ENCODE measurements at places on chromosomes 13 and 19.

DNA sequence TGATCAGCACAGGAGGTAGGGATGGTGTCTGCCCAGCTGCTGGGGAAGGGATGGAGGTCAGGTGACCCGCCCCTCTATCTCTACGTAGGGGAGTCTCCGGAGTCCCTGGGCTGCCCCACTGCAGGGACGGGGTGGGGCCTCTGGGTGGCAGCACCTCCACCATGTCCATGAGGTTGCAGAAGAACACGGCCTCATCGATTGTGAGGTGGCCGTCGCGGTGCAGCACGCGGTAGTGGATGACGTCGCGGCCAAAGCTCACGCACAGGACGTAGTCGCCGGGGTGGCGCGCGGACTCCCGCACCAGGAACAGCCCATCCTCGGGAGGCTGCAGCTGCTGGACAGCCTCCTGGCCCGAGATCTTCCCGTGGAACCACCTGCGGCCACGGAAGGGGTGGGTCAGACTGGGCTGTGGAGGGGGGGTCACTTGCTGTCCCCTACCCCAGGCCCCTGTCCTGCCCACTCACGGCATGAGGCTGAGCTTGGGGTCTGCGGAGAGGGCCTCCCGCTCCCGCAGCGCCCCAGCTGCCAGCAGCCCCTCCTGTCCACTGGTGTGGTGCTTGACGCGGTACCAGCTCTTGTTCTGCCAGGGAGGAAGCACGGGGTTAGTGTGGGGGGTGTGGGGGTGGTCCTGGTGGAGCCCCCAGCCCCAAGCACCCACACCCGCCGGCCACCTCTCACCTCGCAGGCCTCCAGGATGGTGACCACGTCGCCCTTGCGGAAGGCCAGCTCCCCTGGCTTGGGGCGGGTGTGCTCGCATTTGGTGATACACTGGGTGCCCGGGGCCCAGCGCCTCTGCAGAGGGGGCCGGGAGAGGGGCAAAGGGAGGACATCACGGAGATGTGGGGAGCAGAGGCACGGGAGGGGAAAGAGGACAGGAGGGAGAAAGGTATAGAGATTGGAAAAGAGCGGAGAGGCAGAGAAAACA, 2.3 kb downstream of the MATK start:
- no peak for DNase-seq

DNA sequence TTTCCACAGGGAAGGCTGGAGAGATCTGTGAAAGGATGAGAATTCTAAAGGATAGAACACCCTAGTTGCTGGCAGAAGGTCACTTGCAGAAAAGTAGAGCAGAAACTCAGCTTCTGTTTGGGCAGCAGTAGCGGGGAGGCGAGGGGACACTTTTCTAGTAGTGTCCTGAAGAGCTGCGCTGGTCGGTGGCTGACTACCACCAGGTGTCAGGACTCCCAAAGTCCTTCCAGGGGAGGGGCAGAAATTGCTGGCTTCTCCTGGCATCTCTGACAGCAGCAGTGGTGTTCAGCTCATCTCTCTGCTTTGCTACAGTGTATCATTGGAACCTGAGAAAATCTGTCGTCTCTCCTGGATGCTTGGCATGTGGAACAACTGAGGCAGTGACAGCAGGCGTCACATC, 120.9 kb downstream of the ZDHHC20 start:
- DNase-seq: no peak

DNA sequence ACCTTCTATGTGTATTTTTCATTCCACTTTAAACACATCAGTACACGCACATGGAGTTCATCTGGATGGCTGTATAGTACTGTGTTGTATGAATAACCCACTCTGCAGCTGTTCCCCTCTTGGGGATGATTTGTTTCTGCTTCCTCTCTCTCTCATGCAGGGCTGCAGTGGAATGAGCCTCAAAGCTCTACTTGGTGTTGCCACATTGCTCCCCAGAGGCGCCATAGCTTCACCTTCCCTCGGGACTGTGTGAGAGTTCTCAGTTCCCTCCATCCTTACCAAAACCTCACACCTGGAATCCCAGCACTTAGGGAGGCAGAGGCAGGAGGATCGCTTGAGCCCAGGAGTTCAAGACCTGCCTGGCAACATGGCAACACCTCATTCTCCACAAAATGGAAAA, 28.4 kb upstream of the GPR183 start:
- DNase-seq: no peak

DNA sequence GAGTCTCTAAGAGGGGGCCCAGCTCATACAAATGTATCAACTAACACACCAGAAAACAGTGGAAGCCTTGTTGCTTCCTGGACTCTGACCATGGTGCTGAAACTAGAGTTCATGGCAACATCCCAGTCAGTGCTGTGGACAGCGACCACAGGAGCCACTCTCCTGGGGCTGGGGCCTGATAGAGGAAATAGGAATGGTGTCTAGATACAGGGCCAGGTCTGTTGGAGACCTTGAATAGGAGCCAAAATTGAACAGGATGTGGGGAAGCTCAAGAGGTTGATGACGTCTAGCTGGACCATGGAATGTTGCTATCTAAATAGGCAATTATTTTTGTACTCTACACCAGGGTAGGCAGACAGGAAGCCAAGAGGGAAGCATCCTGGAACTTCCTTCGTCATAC, 21.7 kb downstream of the LILRB4 start:
- DNase-seq: no peak

GRCh38 chr13:21672287-21672680, 1.4 kb downstream of the FGF9 start:
- no peak for DNase-seq

DNA sequence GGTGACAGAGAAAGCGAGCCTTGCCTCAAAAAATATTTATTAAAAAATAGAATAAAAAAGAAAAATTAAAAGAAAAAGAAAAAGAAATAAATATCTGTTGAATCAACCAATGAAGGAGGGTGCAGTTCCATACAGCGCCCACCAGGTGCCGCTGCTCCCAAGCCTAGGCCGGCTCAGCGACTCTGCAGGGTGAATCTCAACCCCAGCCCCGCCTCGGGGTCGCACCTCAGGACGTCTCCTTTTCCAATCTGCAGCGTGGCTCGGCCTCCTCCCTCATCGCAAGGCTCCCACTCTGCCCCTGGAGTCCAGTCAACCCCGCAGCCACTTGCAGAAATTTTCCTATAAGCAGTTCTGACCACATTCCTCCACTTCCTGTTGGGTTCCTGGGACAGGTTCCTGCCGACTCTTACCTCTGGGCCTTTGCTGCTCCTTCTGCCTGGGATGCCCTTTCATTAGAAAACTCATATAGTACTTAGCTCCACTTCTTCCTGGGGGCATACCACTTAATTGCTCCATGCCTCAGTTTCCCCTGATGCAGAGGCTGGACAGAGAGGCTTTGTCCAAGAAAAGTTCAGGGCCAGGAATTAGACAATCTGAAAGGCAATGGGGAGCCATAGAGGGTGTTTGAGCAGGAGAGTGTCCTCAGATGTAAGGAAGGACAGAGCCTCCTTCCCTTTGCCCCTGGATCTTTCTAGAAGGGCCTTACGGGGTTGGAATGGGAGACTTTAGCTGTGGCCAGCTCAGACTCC, 24.3 kb downstream of the NFILZ start:
- peak; percentile 48 for DNase-seq

- DNase-seq: no peak
Observed at GRCh38 chr19:13873834-13874515, 3.0 kb upstream of the NANOS3 start.

GRCh38 chr19:6769006-6769619, 1.9 kb upstream of the SH2D3A start:
- DNase-seq: no peak

DNA sequence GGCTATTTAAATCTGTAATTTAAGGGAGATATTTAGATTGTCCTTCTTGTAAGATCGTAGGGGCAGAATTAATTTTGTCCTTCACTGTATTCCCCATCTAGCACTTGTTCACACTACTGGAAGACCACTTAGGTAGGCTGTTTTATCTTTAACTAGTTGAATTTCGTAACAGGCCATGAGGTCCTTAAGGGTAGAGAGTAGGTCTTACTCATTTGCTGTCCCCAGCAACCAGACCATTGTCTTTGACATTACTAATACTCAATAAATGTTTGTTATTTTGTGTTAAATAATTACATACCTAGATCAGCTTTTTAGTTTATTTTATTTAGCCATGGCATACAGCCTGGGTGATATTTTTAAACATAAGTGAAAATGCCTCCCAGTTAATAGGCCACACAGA, 177.1 kb downstream of the PCCA start:
- DNase-seq: no peak

Data from NCI-H69 (cell line).